ENCODE measurements at places on chromosomes 11 and 22. TPM values are rescaled to one million over a fixed set of nuclear protein-coding genes. Genes with fewer than 3 reads are reported as not detected.
A peak's percentile ranks its signal among the peaks of the same experiment; 100 is the strongest.

GRCh38 chr11:64616817-64617216 lies 25.8 kb downstream of the SLC22A12 start:
- H3K4me3 ChIP-seq, result no peak overlapping the region
- H3K27me3 ChIP-seq, result no peaks in the 10 kb centered on the region
- no peaks in the 10 kb centered on the region for H3K36me3 ChIP-seq
- H3K4me1 ChIP-seq, result no peaks in the 10 kb centered on the region

DRD4 gene
- total RNA-seq, result 1.0 TPM

DNA sequence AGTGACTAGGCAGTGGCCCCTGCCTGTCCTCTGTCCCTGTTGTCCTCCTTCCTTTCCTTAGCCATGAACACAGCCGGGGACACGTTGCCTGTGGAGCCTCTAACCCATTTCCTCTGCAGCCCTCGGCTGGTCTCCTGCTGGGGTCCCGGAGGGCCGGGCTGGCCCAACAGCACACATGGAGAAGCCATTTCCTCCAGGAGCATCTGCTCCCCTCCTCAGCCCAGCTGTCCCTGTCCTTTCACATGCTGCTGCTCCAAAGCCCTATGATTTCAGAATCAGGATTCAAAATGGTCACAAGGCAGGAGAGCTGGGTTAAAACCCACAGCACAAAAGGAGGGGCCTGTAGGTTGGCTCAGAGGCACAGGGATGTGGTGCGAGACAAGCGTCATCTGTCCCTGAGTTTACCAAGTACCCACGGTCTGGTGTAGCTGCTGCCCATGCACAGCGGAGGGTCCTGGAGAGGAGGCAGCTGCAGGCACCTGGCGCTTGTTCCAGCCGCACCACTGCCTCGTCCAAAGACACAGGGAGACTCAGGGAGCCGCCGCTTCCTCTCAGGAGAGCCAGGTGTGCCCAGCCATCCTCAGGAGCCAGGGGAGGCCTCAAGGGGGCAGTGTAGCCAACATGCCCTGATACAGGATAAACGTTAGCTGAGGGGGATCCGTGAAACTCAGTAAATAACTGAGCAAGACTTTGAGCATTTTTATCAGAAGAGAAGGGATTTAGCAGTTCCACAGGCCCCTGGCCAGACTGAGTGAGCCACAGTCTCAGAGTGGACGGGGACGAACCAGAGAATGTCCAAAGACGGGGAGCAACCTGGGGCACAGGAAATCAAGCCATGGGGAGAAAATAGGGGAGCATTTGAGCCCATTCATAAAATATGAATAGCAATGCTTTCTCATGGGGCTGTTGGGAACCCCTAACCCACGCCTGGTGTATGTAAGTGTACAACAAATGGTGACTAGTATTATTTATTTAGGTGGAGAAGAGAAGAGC lies 3.9 kb upstream of the VSIG10L2 start:
- H3K4me3 ChIP-seq, result no peak overlapping the region
- H3K4me1 ChIP-seq, result no peaks in the 10 kb centered on the region
- H3K36me3 ChIP-seq, result no peaks in the 10 kb centered on the region
- no peak overlapping the region for H3K27ac ChIP-seq
- DNase-seq, result peak; percentile 74

RIMBP3C gene
- 0.12 TPM for total RNA-seq

- H3K4me1 ChIP-seq, result peaks cover 11% of the 10 kb centered on the region
- H3K36me3 ChIP-seq, result no peaks in the 10 kb centered on the region
- H3K27ac ChIP-seq, result peak within 1 kb of the TSS; percentile 50
- H3K27me3 ChIP-seq, result peaks cover 6% of the 10 kb centered on the region
- DNase-seq, result peak; percentile 84
Observed at GRCh38 chr11:46391578-46392420, at the start of gene CHRM4. CHRM4 (minus strand) TSS chr11:46391776; CDS start chr11:46386557, 5,219 bp downstream.

XKR3 gene
- not detected for total RNA-seq

OR5A1 gene
- not detected for total RNA-seq

- H3K4me3 ChIP-seq, result no peak overlapping the region
- no peak for DNase-seq
- no peak overlapping the region for H3K27ac ChIP-seq
- peaks cover 12% of the 10 kb centered on the region for H3K4me1 ChIP-seq
Observed at GRCh38 chr11:104704888-104705287, 193.4 kb downstream of the CASP12 start.

GRCh38 chr11:77259641-77260040 lies 41.8 kb downstream of the GDPD4 start:
- H3K27ac ChIP-seq, result no peak overlapping the region
- DNase-seq, result no peak
- no peak overlapping the region for H3K4me3 ChIP-seq
- no peaks in the 10 kb centered on the region for H3K4me1 ChIP-seq
- H3K36me3 ChIP-seq, result no peaks in the 10 kb centered on the region

GRCh38 chr22:43100225-43100624 lies 10.3 kb upstream of the BIK start:
- no peak overlapping the region for H3K4me3 ChIP-seq
- peaks cover 49% of the 10 kb centered on the region for H3K4me1 ChIP-seq
- peak; percentile 56 for DNase-seq
- H3K27ac ChIP-seq, result peak overlapping the region; percentile 67
- no peaks in the 10 kb centered on the region for H3K36me3 ChIP-seq

- DNase-seq, result no peak
- H3K4me1 ChIP-seq, result no peaks in the 10 kb centered on the region
- no peaks in the 10 kb centered on the region for H3K36me3 ChIP-seq
- H3K4me3 ChIP-seq, result no peak overlapping the region
- no peaks in the 10 kb centered on the region for H3K27me3 ChIP-seq
- no peak overlapping the region for H3K27ac ChIP-seq
Observed at GRCh38 chr11:123608371-123608770, 46.1 kb downstream of the SCN3B start.

USH1C gene
- 113 TPM for total RNA-seq

- no peak overlapping the region for H3K4me3 ChIP-seq
- H3K27me3 ChIP-seq, result no peaks in the 10 kb centered on the region
- no peak for DNase-seq
- H3K36me3 ChIP-seq, result no peaks in the 10 kb centered on the region
- H3K4me1 ChIP-seq, result no peaks in the 10 kb centered on the region
- H3K27ac ChIP-seq, result no peak overlapping the region
Observed at GRCh38 chr11:130829920-130830511, 86.3 kb downstream of the SNX19 start.

GRCh38 chr22:45966320-45966894 lies 10.6 kb downstream of the WNT7B start:
- no peaks in the 10 kb centered on the region for H3K27me3 ChIP-seq
- H3K27ac ChIP-seq, result no peak overlapping the region
- no peak for DNase-seq
- H3K4me1 ChIP-seq, result no peaks in the 10 kb centered on the region
- no peaks in the 10 kb centered on the region for H3K36me3 ChIP-seq
- no peak overlapping the region for H3K4me3 ChIP-seq

LGALS12 gene
- not detected for total RNA-seq

DNA sequence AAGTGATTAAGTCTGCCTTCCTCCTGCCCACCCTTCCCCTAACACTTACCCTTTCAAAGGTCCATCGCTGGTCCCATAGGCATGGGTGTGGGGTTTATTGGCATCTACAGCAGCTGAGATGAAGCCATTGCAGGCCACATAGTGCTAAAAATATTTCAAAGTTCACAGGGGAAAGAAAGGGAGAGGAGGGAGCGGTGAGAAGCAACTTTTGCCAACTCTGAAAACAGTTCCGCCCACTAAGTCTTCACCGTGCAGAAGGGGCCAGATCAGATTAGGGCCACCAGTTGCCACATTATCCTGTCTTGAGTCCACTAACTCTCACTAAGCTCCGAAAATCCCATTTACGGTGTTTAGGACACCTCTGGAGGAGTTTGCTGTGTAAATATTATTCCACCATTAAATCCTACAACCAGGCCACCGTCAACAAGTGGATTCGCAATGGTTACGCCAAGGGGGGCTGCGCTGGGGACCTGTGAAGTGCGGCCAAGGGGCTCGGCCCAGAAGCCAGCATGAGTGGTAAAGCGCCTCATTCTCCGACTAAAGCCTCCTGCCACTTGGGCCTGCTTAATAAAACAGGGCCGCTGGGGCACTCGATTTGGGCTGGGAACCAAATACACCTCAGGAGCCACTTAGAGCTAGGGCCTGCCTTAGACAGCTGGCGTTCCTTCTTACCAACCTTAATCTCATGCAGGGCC lies 534.9 kb downstream of the MIAT start:
- H3K4me1 ChIP-seq, result peaks cover 11% of the 10 kb centered on the region
- H3K4me3 ChIP-seq, result no peak overlapping the region
- no peak overlapping the region for H3K27ac ChIP-seq
- H3K27me3 ChIP-seq, result no peaks in the 10 kb centered on the region

- no peaks in the 10 kb centered on the region for H3K27me3 ChIP-seq
- no peak overlapping the region for H3K27ac ChIP-seq
- no peaks in the 10 kb centered on the region for H3K4me1 ChIP-seq
Observed at GRCh38 chr11:22797047-22797446, 32.6 kb downstream of the SVIP start.

DNA sequence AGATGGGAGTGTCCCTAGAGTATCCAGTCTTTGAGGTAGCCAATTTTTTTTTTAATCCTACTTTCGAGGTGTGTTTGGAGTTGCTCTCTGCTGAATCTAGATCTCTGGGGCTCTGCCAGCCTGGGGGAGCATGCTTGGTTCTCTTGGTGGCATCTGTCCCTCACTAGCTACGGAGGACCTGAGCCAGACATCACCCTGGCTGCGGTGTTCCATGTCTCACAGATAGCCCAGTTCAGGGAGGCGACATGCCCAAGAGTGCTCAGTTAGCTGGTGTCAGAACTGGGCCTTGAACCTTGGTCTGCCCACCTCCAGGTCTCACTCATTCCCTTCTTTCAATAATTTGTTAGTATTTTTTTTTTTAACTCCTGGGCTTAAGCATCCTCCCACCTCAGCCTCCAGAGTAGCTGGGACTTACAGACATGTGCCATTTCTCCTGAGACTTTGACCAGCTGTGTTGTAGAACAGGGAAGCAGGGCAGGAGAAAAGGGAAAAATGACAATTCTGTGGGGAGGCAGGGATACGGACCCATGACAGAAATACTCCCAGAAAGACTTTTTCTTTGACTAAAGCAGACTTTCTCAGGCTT lies 621 bp downstream of the HMOX1 start:
- H3K27me3 ChIP-seq, result no peaks in the 10 kb centered on the region
- H3K4me3 ChIP-seq, result peak overlapping the region; percentile 83
- peaks cover 37% of the 10 kb centered on the region for H3K4me1 ChIP-seq
- peaks cover 2% of the 10 kb centered on the region for H3K36me3 ChIP-seq

GRCh38 chr11:16286095-16286494 lies 70.3 kb downstream of the SOX6 start:
- peaks cover 12% of the 10 kb centered on the region for H3K4me1 ChIP-seq
- DNase-seq, result no peak
- H3K27me3 ChIP-seq, result no peaks in the 10 kb centered on the region
- H3K27ac ChIP-seq, result no peak overlapping the region
- H3K36me3 ChIP-seq, result no peaks in the 10 kb centered on the region

PHF21B gene
- total RNA-seq, result 0.98 TPM

SCGB1D2 gene
- total RNA-seq, result not detected

GRCh38 chr22:37416827-37417226 lies 10.5 kb downstream of the ELFN2 start:
- no peak for DNase-seq
- no peak overlapping the region for H3K4me3 ChIP-seq
- H3K4me1 ChIP-seq, result no peaks in the 10 kb centered on the region
- no peaks in the 10 kb centered on the region for H3K27me3 ChIP-seq

DNA sequence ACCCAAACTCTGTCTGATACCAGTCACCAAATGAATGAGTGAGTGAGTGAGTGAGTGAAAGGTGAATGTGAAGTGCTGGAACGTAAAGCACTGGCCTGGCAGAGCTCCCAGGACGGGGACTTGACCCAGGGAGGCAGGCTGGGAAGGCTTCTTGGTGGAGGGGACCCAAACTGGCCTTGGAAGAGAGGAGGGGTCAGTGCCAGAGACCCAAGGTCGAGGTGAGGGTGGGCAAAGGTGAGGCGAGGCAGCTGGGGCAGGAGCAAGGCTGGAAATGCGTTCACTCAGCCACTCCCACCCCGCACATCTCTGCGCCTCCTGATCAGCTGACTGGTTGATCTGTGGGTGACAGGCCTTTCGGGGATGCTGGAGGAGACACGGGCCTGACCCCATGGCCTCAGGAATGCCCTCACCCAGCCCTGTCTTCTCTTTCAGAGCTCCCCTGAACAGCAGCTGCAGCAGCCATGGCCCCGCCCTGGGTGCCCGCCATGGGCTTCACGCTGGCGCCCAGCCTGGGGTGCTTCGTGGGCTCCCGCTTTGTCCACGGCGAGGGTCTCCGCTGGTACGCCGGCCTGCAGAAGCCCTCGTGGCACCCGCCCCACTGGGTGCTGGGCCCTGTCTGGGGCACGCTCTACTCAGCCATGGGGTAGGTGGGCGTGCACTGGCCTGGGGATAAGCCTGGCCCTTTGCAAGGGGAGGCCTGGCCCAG lies 7.6 kb downstream of the TSPO start:
- no peaks in the 10 kb centered on the region for H3K27me3 ChIP-seq
- no peaks in the 10 kb centered on the region for H3K36me3 ChIP-seq
- H3K4me1 ChIP-seq, result no peaks in the 10 kb centered on the region
- no peak for DNase-seq

All from Caco-2 (cell line).